ENCODE measurements at places on chromosomes 4 and X.

- DNase-seq: peak; percentile 6
Observed at GRCh38 chrX:123731987-123732669, 724 bp downstream of the THOC2 start.

DNA sequence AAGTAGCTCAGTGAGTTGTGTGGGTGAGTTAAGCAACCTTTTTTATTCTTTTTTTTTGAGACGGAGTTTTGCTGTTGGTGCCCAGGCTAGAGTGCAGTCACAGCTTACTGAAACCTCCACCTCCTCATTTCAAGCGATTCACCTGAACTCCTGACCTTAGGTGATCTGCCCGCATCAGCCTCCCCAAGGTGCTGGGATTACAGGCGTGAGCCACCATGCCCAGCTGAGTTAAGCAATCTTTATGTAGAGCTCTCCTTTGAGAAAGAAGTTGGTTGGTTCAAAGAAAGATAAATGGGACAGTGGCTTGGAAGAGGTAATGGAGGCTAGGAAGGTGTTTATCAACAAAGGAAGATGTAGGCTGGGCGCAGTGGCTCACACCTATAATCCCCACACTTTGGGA lies 3.2 kb downstream of the MSMO1 start:
- DNase-seq: no peak

DNA sequence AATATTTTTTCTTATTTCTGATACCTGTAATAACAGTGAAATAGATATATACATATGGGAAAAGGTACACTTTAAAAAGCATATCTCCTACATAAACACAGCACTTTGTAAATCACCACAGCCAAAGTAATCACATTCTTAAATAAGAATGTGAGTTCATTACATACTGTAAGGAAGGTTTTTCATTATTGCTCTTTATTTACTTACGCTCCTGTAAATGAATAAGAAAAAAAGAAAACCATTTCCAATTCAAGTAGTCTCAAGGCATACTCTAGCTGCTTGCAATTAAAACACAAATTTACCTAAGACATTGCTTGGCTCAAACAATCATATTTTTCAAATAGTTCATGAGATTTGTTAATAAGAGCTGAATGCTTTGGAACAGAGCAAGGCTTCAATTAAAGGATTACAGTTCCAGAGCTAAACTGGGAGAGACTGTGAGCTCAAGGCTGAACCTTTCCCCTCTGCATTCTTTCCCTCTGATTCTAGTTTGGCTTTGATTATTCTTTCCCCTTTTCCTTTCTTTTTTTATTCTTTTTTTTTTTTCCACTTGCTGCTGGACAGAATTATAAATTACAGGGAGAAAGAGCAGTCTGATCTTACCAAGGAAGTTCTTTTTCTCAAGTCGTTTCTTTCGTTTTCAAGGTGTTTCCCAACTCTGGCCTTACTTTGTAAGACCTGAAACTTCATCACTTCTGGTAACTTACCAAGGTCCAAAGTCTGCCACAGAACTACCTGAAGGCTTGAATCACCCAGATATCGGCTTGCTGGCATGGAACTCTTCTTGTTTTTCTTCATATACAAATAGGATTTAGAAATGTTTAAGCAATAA lies 278.3 kb downstream of the INPP4B start:
- DNase-seq: no peak

DNA sequence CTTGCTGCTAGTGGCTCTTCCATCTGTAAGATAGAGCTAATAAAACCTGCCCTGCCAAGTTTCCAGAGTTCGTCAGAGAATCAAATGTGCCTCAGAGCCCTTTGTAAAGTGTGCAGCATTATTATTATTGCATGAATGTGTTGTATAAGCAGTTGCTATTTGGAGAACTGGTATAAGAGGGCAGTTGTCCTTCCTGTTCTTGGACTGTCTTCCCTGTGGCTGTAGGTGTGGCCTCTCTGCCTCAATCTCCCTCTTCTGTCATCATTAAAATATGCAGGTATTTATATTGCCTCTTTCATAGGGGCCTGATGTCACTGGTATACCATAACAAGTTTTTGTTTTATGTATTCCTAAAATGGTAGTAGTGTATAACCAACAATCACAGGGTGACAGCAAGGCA lies 3.8 kb downstream of the MTM1 start:
- DNase-seq: no peak

DNA sequence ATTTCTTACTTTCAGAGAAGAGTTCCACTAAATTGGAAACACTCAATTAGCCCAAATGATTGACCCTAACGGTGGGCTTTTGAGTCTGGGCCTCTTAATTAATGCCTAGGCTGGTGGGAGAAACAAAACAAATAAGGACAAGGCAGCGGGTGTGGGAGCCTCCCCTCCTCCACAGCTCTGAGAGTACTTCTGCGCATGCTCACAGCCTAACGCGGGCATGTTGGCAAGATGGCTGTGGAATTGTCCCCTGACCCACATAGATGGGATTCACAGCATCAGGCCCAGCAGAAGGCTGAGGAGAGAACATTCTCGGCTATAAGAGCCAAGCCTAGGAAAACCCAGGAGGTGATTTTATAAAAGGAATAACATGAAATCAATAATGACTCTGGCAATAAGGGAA lies 230.1 kb downstream of the HS6ST2 start:
- DNase-seq: no peak
